ENCODE measurements at places on chromosomes 16 and 17. TPM values are rescaled to one million over a fixed set of nuclear protein-coding genes. Genes with fewer than 3 reads are reported as not detected.

Gene ERCC4
- 11.6 TPM for total RNA-seq

Gene NPIPA7
- total RNA-seq, result 4.4 TPM

Gene CHST5
- not detected for total RNA-seq

Gene PPP1R27
- not detected for total RNA-seq

DNA sequence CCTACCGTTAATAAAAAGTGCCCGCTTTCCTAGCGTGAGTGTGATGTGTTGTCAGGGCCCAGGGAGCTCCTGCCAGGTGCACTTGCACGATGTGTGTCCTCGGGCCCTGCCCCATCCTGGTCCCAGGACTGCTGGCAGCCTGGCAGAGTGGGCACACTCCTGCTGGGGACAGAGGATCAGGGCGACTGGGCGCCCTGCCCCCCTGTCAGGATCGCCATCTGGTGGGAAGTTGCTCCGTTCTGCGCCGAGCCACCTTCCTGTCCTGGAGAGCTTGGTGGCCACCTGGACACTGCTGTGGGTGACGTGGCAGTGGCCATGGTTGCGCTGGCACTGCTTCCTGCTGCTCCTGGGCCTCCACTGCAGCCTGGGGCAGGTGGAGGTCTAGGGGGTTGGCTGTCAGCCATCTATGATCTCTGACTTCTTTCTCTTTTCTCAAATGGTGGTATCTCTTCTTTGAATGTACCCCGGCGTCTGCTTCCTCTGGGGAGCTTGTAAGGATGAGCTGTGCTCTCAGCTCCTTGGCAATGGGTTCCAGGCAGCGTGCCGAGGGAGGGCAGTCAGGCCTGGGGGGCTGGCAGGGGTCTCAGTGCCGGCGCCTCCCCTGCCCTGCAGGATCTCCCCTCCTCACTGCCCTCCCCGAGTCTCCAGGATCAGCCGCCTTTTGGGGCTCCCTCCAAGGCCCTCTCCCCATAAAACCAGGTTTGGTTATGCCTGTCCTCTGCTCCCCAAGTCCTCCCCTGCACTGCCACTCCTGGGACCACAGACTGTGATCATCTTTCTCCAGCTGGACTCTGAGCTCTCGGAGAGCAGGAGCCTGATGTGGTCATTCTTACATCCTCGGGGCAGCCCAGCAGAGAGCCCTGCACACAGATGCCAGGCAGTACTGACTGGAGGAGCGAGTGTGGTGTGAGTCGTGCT, 76.9 kb downstream of the AMFR start:
- DNase-seq, result no peak

DNA sequence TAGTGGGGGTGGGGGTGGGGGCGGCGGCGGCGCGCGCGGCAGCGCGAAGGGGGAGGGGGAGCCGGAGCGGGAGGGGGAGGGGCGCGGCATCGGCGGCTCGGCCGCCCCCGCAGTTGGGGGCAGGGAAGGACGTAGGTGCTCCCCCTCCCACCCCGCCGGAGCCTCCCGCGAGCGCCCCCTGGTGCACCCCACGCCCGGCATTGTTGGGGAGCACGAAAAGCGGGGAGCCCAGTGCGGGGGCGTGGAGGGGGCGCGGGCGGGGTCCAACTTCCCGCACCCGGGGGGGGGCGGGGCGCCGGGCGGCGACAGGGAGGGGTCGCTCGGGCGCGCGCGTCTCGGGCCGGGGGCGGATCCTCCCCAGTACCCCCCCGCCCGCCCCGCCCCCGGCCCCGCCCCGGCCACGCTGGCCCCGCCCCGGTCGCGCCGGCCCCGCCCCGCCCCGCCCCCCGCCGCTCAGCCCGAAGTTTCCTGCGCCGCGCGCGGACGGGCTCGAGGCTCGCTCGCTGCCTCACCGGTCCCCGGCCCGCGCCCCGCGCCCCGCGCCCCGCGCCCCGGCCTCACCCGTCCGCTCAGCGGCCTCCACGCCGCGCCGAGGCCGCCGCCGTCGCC, at the start of gene CACNA1H:
TSS of gene CACNA1H (plus strand) at position 456 of the 609 bp plus-strand sequence. CDS start 632 bp downstream, outside the sequence.
- DNase-seq, result peak; percentile 60

GRCh38 chr17:56640116-56640515, 46.6 kb downstream of the NOG start:
- DNase-seq, result no peak

- DNase-seq, result no peak
These were observed 6.2 kb upstream of the DUSP14 start for GRCh38 chr17:37483311-37484039.

GRCh38 chr17:50239937-50240336, 34.3 kb upstream of the TMEM92 start:
- DNase-seq, result no peak

DNA sequence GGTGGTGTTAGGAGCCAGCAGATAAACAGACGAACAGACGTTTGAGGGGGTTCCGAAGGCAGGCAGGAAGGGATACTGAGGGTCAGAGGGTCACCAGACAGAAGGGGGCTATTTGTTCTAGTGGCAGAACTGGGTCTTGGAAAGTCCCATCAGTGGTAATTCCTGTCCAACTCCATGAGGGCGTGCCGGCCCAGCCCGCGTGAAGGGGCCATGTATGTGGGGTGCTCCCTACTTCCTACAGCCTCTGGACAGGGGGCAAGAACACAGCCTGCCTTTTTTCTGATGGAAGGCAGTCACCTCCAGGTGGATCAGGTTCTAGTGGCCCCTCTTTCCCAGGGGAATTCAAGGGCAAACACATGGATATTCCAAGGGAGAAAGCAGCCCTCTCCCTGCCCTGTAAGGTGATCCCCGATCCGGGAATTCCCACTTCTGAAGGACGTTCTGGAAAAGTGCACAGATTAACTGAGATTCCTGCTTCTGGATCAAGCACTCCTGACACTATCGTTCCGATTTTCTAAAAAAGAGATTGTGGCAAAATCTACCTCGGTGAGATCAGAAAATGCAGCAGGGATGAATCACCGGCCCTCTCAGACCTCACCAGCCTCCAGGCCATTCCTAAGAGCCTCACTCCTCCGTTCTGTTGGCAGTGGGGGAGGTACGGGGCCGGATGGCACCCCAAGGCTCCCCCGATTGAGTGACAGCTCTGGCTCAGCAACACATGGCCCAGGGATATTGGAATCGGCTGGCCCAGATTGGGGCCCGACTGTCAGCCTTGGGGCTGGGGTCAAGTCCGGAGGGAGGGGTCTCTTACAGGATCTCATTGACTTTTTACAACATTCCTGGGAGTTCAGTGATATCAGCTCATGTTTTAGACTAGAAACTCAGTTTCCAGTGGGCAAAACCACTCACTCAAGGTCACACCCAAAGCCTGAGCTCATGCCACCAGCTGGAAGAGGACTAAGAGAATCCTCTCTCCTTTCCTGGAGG, 12.4 kb downstream of the STX1B start:
- DNase-seq, result no peak

GRCh38 chr16:85134076-85134788, 22.0 kb upstream of the CIBAR2 start:
- DNase-seq, result no peak

DNA sequence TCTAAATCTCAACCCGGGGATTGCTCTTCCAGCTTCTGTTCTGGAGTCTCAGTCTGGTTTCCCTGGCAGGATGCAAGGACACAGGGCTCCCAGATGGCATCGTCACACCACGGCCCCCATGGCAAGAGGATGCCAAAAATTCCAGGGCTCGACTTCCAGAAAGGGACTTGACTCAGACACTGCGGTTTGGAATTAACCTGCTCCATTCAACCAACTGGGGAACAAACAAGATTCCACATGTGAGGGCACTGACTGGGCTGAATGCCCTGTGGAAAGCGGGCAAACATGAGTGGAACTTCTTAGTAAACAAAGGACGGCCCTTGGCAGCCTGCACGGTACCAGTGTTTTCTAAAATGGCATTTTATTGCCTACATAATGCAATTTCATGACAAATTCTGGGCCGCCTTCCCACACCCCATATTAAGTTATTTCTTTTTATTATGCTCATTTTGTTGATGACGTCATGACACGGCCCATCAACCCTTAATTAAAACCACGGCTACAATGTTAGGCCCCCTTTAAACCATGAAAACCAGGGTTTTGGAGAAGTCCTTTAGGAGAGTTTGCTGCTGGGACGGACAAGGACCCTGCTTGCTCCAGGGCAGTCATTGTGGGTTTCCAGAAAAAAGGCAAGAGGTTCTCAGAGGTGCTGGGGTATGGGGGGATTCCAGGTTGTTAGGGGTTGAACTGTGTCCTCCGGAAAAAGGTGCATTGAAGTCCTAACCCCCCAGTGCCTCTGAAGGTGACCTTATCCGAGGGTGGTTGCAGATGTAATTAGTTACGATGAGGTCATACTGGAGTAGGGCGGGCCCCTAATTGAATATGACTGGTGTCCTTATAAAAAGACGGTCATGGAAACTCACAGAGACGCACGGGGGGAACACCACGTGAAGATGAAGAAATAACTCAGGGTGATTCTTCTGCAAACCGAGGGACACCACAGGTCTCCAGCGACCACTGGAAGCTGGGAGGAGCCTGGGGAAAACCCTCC, 205.6 kb downstream of the FOXL1 start:
- DNase-seq, result no peak

- DNase-seq, result peak; percentile 40
These were observed 3.6 kb upstream of the ZNHIT3 start for GRCh38 chr17:36482611-36483504.

- DNase-seq, result peak; percentile 50
These were observed 34.7 kb downstream of the MYO18A start for GRCh38 chr17:29145289-29146073.
